ENCODE measurements at places on chromosomes 7 and 10. TPM values are rescaled to one million over a fixed set of nuclear protein-coding genes. Genes with fewer than 3 reads are reported as not detected.

DNA sequence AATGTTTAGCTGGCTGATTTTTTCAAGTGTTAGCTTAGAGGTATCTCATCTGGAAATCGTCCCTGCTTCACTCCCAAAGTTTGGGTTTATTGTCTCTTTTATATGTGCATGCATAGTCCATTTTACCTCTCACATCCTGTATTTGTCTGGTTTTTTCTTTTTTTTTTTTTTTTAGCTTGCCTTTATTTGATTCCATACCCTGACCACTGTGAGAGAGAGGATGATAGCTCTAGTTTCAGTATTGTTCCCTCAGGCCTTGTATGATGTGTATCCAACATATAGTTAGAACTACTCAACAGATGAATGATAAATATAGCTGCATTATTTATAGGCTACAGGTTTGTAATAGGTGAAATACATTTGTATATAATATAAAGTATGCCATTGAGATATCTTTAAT lies 29.9 kb downstream of the PCGF5 start:
- DNase-seq, result no peak

DNA sequence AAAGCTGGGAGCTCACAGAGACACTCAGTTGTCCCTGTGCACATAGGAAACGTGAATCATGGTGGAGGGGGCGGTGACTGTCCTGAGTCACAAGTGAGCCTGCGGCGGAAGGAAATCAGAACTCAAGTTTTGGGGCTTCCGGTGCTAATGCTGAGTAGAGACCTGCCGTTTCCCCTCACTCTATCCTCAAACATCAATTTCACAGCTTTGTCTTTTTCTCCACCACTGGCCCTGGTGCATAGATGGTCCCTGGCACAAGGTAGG lies 21.9 kb downstream of the ADCYAP1R1 start:
- DNase-seq, result no peak

The ENTPD1 gene
- 0.21 TPM for total RNA-seq

The CACUL1 gene
- total RNA-seq, result 32.3 TPM

DNA sequence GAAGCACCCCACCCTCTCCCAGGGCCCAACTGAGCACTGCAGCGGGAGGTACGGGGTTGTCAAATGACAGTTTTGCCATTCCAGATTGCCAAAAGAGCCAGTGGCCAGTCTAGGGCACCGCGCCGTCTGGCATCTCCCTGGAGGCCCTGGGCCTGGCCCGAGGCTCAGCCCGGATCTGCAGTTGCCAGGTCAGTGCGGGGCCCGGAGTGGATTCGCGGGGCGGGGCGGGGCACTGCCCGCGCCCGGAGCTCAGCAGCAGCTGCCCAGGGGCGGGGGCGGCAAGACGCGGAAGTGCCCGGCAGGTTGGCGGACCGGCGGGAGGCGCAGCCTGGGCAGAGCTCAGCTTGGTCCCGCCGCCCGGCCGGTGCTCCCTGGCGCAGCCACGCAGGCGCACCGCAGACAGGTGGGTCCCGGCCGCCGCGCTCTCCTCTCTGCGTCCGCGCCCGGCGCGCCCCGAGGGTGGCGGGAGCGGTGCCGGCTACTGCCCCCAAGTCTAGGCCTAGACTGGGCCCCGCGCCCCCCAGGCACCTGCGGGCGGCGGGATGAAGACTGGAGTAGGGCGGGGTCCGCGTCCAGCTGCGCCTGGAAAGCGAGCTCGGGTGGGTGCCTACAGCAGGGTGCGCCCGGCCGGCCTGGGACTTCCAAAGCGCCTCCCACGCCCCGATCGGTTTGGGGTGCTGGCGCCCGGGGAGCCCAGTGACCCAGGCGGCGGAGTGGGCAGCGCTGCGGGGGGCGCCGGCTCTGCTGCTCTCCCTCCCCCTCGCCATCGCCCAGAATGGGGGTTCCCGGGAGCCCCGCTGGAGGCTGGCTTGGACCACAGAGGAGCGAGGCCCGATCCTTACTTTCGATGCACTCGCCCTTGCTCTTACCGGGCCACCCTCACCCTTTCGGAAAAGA lies at the start of gene IRF5:
TSS of gene IRF5 (plus strand) at position 281 of the 897 bp plus-strand sequence. CDS start 4,155 bp downstream, outside the sequence.
- DNase-seq, result peak; percentile 53

- DNase-seq, result no peak
These were observed 148.0 kb downstream of the SNX13 start for GRCh38 chr7:17792075-17792936.

DNA sequence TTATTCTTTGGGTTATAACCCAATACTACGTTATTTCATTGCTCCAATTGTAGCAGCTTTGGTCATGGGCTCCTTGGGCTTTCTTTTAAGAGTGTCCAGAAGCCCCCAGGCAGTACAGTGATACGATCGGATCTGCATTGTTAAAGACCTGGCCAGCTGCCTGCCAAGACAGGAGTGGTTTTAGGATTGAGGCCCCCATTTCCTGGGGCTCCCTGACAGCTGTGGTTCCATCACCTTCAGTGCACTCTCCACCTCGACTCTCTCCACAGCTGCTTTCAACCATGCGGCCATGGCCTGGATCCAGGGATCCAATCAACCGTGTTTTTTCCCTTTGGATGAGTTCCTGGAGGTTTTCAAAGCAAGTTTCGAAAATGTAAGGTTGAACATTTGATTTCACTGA lies 123.4 kb upstream of the BTBD16 start:
- DNase-seq, result no peak

- no peak for DNase-seq
These were observed 74.2 kb upstream of the LRRC4 start for GRCh38 chr7:128105228-128106022.

- no peak for DNase-seq
These were observed 27.8 kb upstream of the APBB1IP start for GRCh38 chr10:26410356-26410755.

The INA gene
- not detected for total RNA-seq

The TFEC gene
- total RNA-seq, result not detected

GRCh38 chr10:89591111-89591795 lies 53.8 kb downstream of the PANK1 start:
- no peak for DNase-seq

The SEC31B gene
- total RNA-seq, result 4.9 TPM

DNA sequence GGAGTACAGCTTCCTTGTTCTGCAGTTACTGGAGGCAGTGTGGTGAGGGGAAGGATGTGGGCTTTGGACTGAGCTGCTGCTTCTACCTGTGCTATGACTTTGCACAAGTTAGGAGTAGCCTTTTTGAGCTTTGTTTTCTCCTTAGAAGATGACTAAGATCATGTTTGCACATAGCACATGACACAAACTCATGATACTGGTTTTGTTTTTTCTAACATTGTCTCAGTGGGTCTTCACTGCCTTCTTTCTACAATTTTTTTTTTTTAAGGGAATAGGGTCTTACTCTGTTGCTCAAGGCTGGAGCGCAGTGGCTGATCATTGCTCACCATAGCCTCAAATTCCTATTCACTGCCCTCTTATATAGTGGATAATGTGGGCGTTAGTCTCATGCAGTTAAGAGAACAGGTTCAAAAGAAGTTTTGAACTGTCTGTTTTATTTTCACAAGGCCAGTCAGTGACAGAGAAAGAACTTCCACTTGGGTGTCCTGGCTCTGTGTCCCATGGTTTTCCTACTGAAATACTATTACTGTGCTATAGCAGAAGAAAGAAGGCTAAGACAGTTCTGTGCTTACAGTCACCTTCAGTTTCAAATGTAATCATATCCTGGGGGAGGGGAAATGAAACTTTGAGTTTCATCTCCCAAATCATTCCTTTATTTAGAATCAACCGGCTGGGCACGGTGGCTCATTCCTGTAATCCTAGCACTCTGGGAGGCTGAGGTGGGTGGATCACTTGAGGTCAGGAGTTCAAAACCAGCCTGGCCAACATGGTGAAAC lies 72.0 kb downstream of the KAT6B start:
- DNase-seq, result no peak

GRCh38 chr10:22615819-22616499 lies 98.4 kb downstream of the PIP4K2A start:
- DNase-seq, result no peak

All from myocyte (in vitro differentiated cells).